ENCODE measurements at places on chromosomes 12 and 14.

GRCh38 chr12:69779928-69780327, 41.3 kb downstream of the RAB3IP start:
- DNase-seq = no peak

GRCh38 chr14:22813145-22813544, 2.1 kb downstream of the SLC7A7 start:
- no peak for DNase-seq

- no peak for DNase-seq
Observed at GRCh38 chr14:97106166-97106565, 309.0 kb downstream of the VRK1 start.

GRCh38 chr12:53677800-53678148, 1.9 kb upstream of the ATP5MC2 start:
- no peak for DNase-seq

GRCh38 chr14:30884901-30885300, 10.5 kb downstream of the COCH start:
- no peak for DNase-seq

DNA sequence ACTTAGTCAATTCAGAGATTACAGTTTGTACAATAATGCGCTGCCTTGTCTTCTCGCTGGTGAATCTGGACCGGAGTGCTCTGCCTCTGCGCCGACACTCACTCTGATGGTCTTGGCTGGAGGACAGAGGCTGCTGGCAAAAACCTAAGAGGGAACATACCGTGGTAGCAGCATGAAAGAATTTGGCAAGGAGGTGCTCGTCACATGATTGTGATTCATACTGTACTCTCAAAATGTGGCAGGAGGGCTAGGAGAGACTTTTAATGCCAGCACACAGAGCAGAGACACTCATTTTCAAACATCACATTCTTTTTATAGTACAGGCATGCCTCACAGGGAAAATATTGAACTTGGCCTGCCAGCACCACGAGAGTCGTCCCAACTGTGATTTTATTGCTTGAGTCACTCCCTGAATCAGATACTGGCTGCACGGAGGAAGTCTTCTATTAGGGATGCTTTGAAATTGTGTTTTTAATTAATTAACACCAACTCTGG, 67.8 kb downstream of the HMGA2 start:
- DNase-seq = no peak

GRCh38 chr14:23563473-23564180, 4.0 kb downstream of the AP1G2 start:
- no peak for DNase-seq

DNA sequence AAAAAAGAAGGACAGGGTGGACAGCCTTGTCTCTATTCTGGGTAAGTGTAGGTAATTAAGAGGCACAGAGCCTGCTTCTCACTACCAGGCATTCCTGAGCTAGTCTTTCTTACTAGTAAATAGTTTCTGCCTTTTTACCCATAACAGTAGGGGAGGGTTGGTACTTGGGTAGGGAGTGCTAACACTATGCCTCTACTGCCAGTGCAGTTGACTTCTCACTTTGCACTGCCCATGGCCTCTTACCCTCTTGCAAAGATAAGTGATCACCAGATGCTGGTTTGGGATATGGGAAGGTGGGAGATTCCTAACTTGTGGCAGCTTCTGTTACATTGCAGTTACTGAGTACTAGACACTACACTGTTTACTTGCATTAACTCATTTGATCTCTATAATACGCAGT, 11.6 kb downstream of the AHSA1 start:
- no peak for DNase-seq

DNA sequence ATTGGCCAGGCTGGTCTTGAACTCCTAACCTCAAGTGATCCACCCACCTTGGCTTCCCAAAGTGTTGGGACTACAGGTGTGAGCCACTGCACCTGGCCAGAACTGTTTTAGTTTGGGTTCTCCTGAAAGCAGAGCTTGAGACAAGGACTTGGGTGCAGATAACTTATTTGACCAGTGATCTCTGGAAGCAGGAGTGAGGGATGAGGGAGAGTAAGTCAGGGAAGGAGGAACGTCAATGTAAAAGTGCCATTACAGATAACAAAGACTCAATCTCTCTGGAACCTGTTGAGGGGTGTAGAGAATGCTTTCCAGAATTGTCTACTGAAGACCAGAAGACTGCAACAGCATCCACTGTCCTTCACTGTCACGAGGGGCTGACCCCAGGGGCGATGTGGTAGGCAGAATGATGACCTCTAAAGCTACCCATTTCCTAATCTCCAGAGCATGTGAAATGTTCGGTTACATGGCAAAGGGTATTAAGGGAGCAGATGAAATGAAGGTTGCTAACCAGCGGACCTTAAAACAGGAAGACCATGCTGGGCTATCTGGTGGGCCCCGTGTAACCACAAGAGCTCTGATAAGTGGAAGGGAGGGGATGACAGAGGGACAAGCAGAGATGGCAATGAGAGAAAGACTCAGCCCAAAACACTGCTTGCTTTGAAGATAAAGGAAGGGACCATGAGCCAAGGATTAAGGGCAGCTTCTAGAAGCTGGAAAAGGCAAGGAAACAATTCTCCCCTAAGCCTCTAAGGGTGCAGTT, 207.8 kb downstream of the RBM19 start:
- DNase-seq = no peak

GRCh38 chr12:82857276-82857675, 170.6 kb downstream of the TMTC2 start:
- no peak for DNase-seq
